Myometrial cell (primary cell): ENCODE measurements at places on chromosomes 6 and 20. TPM values are rescaled to one million over a fixed set of nuclear protein-coding genes. Genes with fewer than 3 reads are reported as not detected.

The GFOD1 gene
- 1.7 and 2.1 TPM in 2 replicates for total RNA-seq

The SAMD3 gene
- 0.58 and 0.89 TPM in 2 replicates for total RNA-seq

The SLC17A1 gene
- not detected in 2 replicates for total RNA-seq

The BTBD9 gene
- total RNA-seq = 3.5 and 9.2 TPM in 2 replicates

The SDCBP2 gene
- total RNA-seq = 2.3 and 3.9 TPM in 2 replicates

The TRIM15 gene
- not detected in 2 replicates for total RNA-seq

The GDAP1L1 gene
- total RNA-seq = not detected in 2 replicates

The RBBP8NL gene
- total RNA-seq = not detected in 2 replicates

The RNF144B gene
- 1.1 and 1.2 TPM in 2 replicates for total RNA-seq

The PPP1R14C gene
- not detected in 2 replicates for total RNA-seq

The COL19A1 gene
- total RNA-seq = not detected in 2 replicates

The LAMA2 gene
- total RNA-seq = 42.4 and 54.8 TPM in 2 replicates

The GNRH2 gene
- 0.35 TPM in 1 of 2 replicates, not detected in the other for total RNA-seq

The SLC18B1 gene
- 7.5 and 9.4 TPM in 2 replicates for total RNA-seq

The LAMA5 gene
- total RNA-seq = 16.3 and 20.8 TPM in 2 replicates

The CD2AP gene
- 8.1 and 9.9 TPM in 2 replicates for total RNA-seq

The HNF4A gene
- not detected in 2 replicates for total RNA-seq

The PAK5 gene
- total RNA-seq = not detected in 2 replicates

The CPXM1 gene
- total RNA-seq = 6.4 and 10.1 TPM in 2 replicates

The ID4 gene
- 3.5 and 4.4 TPM in 2 replicates for total RNA-seq

The SLC17A4 gene
- total RNA-seq = not detected in 2 replicates

The DLL1 gene
- total RNA-seq = under 0.01 TPM in 1 of 2 replicates, not detected in the other

The MUC21 gene
- not detected in 2 replicates for total RNA-seq

The IMPG1 gene
- not detected in 2 replicates for total RNA-seq

The CALHM5 gene
- total RNA-seq = 0.58 and 0.71 TPM in 2 replicates

The SLC17A3 gene
- total RNA-seq = not detected in 2 replicates

The SRMS gene
- total RNA-seq = not detected in 2 replicates

The TRAPPC3L gene
- not detected in 2 replicates for total RNA-seq

The SNRPB gene
- total RNA-seq = 597 and 626 TPM in 2 replicates

The MKKS gene
- total RNA-seq = 3.7 and 6.7 TPM in 2 replicates

The CAPN11 gene
- 0.29 TPM in 1 of 2 replicates, not detected in the other for total RNA-seq

The SOX4 gene
- total RNA-seq = 2.6 and 2.8 TPM in 2 replicates
